ENCODE measurements at places on chromosomes 11 and 22.

DNA sequence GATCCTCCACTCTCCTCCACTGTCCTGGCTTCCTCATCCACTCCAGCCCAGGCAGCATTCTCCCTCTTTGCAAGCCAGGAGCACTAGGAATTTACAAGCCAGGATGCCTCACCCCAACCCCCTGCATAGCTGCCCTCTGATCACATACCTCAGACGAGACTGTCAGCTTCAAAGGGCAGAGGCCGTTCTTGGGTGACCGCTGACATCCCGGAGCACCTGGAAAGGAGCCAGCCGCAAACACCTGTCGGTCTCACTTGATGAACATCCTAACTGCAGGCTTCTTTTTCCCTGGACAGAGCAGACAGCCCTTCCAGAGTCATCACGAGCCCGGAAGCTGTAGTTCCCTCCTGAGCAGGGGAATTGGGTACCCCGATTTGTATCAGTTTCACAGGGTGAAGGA, 451.3 kb upstream of the B3GAT1 start:
- DNase-seq: peak; percentile 95

DNA sequence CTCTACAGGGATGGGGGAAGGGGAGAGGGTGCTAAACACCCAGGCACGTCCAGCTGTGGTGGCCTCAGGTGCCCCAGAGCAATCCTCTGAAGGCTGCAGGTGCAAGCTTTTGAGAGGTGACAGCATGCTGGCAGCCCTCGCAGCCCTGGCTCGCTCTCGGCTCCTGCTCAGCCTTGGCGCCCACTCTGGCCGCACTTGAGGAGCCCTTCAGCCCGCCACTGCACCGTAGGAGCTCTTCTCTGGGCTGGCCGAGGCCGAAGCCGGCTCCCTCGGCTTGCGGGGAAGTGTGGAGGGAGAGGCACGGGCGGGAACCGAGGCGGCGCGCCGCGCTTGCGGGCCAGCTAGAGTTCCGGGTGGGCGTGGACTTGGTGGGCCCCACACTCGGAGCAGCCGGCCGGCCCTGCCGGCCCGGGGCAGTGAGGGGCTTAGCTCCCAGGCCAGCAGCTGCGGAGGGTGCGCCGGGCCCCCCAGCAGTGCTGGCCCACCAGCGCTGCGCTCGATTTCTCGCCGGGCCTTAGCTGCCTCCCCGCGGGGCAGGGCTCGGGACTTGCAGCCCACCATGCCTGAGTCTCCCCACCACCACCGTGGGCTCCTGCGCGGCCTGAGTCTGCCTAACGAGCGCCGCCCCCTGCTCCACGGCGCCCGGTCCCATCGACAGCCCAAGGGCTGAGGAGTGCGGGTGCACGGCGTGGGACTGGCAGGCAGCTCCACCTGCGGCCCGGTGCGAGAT, 112.1 kb downstream of the TRIM29 start:
- no peak for DNase-seq

DNA sequence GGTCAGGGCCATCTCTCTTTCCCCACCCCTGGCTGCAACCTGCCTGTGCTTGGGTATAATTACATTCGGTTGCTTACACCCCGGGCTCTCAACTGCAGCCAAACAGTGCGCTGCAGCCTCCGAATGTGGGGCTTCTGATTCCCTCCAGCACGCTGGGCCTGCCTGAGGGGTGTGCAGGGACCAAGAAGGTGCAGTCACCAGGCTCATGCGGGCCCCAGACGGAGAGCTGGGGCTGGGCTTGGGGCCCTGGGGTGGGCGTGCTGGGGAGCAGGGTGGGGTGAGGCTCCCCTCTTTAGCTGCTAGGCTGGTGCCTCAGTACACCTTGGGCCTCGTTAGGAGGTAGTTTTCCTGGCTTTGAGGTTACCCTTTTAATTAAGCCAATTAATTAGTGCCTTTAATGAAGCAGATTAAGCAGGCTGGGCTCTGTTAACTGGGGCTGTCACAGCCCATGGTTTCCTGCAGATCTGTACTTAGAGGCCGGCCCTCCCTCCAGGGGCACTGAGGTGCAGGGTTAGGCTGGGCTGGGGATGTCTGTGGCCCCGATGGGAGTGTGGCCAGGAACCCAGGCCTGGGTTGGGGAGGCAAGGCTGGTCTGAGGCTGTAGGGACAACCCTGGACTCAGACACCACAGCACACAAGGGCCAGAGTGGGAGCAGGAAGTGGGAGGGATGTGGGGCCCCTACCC, 17.3 kb downstream of the FLRT1 start:
- no peak for DNase-seq

DNA sequence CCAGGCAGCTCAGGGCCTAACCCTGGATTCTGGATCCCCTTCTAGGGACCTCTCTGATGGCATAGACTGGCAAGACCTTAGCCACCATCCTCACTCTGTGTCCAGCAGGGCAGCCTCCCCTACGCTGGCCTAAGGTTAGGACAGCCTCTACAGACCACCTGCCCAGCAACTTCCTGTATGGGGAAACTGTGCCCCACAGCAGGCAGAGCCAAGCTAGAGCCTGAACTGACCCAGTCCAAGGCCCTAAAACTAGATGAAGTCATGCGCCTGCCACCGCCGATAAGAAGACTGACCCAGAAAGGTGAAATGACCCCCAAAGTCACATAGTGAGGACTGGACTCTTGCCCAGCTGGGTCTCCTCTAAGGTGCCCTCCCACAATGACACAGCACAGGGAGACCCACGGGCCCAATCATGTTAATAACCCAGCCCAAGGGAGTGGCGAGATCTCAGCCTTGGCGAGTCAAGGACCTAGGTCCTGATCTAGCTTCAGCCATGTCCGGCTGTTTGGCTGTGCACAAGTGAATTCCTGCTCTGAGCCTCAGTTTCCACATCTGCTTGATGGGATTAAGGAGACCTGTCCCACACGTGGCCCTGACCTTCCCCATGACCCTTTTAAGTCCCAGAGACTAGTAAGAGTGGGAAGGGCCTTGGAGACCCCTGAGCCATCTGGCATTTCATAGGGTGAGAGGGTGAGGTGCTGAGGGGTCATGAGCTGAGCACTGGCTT, 17.6 kb downstream of the STARD10 start:
- DNase-seq: no peak

DNA sequence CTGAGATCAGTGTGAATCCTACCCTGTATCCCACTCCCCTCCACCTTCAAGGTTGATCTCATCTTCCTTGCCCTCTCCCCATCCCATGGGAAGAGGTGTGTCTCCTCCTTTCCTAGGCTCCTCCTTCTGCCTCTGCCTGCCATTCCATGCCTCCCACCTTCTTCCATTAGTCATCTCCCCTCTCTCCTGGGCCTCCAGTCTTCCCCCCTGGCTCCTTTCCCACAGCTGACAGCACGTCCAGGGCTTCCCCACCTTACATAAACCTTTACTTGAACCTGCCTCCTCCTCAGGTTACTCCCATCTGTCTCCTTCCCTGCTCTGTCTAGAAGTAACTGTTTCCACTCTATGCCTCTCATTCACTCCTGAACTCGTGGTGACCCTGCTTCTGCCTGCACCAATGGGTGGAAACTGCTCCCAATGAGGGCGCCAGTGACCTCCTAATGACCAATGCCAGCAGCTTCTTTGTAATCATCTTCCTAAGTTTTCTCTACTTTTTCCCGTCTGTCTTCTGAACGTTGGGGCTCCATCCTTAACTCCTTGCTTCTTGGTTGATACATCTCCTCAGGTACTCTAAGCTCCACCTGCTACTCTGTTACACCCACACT, 266.9 kb upstream of the NARS2 start:
- DNase-seq: no peak

GRCh38 chr22:19819208-19819910, 35.3 kb downstream of the GNB1L start:
- no peak for DNase-seq

DNA sequence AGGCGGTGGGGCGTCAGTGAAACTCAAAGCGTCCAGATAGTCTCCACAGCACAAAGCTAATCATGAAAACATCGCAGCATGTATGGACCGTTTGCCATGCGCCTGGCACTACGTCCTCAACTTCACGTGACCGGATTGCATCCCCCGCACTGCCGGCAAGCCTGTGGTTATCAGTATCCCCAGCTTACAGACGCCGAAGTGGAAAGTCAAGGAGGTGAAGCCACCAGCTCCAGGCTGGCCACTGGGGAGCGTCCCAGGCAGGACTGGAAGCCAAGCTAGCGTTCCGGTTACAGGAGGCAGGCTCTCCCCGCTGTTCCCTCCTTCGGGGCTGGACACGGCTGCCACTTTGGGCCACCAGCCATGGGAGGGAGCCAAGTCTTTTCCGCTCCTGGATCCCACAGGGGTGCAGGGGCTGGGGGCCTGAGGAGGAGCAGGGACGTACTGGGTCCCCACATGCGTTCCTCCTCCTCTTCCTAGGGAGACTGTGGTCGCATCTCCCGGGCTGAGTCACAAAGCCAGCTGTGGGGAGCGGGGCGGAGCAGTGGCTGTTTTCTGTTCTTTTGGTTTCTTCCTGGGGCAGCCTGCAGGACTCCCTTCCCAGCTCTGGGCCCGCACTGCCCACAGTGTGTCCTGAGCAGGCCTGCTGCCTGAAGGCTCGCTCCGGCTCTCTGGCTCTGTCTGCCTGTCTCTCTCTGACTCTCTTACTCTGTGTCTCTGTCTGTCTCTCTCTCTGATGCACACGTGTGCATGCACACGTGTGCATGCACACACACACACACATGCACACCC, 4.3 kb upstream of the OSBPL5 start:
- peak; percentile 86 for DNase-seq

GRCh38 chr11:70173018-70173417, 30.1 kb upstream of the FADD start:
- DNase-seq: no peak

DNA sequence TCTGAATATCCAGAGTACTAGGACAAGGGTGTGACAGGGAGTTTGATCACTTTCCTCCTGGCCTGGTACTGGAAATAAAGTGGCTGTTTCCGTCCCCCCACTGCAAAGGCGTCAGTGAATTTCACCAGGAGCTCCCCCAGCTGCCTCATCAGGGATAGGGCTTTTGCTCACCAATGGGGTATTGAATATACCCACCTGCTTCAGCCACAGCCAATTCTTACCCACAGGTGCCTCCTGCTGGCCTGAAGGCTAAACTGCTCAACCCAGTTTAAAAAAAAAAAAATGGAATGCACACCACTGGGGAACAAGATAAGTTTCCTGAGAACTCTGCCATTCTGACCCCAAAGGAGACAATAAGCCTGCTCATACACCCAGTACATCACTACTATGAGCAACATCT, 65.3 kb upstream of the MS4A8 start:
- DNase-seq: no peak

DNA sequence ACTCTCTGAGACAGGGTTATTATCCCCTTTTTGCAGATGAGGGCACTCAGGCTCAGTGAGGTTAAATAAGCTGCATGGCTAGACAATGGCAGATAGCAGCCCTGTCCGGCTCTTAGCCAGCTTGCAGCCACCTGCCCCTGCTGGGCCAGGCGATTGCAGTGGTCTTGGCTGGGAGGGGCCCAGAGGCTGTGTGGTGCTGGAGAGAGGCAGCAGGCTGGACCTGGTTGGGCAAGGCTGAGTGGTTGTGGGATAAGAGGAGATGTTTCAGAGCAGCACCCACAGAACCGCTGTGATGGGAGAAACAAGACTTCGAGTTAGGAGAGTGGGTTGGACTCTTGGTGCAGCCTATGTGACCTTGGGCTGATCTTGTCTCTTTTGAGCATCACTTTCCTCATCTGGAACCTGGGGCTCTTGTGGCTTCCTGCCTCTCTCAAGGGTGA, 25.5 kb downstream of the PTPRJ start:
- no peak for DNase-seq

- peak; percentile 31 for DNase-seq
These were observed 615.4 kb upstream of the B3GAT1 start for GRCh38 chr11:135027461-135027860.

- no peak for DNase-seq
These were observed 159.5 kb upstream of the POU2AF2 start for GRCh38 chr11:111086058-111086457.

- DNase-seq: no peak
These were observed 32.7 kb downstream of the FLI1 start for GRCh38 chr11:128726458-128727139.

GRCh38 chr22:32858121-32858703, 56.7 kb downstream of the TIMP3 start:
- no peak for DNase-seq

- no peak for DNase-seq
These were observed 4.2 kb downstream of the RAB3IL1 start for GRCh38 chr11:61912991-61913698.

DNA sequence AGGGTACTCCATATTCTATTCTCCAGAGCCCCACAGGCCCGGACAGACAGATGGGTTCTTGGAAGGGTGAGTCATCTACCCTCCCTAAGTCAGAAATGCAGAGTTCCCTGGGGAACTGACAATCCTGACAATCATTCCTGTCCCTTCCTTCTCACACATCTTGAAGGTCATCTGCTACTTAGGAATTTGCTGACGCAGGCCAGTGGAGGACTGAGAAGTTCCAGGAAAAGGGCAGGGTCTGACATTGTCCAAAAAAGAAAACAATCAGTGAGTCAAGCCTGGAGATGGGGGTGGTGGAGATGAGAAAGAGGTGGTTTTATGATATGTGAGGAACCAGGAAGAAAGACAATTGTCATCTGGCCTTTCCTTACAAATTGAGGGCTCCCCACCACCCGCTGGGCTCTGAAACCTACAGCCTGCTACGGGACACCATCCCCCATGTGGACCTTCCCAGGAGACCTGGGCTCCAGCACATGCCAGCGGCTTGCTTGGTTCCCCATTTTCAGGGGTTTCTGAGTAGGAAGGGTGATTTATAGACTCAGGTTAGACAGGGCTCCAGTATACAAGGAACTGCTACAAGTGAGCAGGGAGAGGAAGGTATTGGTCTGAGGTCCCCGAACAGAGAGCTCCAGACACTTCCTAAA, 12.9 kb downstream of the CD59 start:
- DNase-seq: peak; percentile 43
